ENCODE measurements at places on chromosomes 12 and 14.

- peak; percentile 28 for DNase-seq
Observed at GRCh38 chr12:112843287-112843686, 51.7 kb downstream of the RPH3A start.

- DNase-seq = peak; percentile 34
Observed at GRCh38 chr12:49990273-49990672, 17.5 kb downstream of the AQP6 start.

GRCh38 chr12:104288635-104289274, 14.8 kb upstream of the EID3 start:
- peak; percentile 90 for DNase-seq

DNA sequence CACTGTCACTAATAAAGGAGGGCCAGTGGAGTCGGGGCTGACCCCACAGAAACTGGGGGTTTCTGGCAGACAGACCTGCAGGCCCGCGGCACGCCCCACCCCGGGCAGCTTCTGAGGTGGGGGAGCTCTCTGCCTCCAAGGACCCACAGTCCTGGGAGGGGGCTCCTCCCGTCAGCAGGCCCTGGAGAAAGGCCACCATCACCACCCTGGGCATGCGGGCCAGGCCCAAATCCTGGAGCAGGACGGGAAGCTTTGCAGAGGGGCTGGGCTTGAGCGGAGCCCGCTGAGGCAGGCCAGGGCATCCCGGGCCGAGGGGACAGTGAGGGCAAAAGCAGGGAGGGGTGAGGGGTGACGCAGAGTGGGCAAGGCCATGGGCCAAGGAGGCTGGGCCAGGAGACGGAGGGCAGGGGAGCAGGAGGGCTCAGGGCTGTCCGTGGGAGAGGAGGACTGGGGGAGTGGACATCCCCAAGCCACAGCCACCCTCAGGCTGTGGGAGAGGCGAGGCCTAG, 11.1 kb upstream of the GPR132 start:
- no peak for DNase-seq

DNA sequence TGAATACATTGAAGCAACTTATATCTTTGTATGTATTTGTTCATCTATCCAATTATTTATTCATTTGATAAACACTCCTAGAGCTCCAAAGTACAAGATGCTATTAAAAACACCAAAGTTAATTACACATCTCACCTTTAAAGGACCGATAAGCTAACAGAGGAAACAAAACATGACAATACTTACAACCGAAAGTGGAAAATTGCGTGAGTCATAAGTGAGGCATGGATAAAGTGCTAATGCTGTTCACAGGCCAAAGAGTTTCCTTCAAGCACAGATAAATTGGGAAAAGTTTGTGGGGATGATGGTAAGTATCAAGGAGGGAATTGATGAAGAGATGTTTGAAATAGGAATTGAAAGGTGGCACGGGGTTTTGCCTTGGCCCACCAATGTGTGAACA, 172.8 kb upstream of the KITLG start:
- peak; percentile 82 for DNase-seq

- DNase-seq = no peak
Observed at GRCh38 chr12:110690127-110690430, 1.2 kb upstream of the HVCN1 start.

DNA sequence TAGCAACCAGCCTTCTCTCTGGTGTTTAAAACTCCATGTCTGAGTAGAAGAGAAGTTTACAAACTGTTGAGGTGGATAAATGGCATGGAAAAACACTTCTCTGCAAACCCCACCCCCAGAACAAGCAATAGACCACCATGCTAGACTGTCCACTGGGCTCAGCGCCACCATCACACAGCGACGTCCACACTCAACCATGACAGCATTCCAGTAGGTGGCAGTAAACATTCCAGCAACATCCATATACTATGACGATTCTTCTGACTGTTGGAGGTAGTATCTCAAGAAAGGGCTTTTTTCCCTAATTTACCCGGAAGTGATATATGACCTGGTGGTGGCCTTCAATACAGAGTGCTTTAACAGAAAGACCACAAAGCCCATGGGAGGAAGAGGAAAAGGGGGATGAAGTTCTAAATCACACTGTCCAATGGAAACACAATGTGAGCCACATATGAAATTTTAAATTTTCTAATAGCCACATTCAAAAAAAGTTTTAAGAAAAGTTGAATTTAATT, 152.2 kb downstream of the SLC15A4 start:
- DNase-seq = no peak

GRCh38 chr14:87864356-87865270, 128.4 kb downstream of the GALC start:
- DNase-seq = no peak

- DNase-seq = no peak
Observed at GRCh38 chr12:82638324-82638723, 48.4 kb upstream of the TMTC2 start.

GRCh38 chr12:94445662-94446061, 14.0 kb downstream of the CEP83 start:
- peak; percentile 16 for DNase-seq

DNA sequence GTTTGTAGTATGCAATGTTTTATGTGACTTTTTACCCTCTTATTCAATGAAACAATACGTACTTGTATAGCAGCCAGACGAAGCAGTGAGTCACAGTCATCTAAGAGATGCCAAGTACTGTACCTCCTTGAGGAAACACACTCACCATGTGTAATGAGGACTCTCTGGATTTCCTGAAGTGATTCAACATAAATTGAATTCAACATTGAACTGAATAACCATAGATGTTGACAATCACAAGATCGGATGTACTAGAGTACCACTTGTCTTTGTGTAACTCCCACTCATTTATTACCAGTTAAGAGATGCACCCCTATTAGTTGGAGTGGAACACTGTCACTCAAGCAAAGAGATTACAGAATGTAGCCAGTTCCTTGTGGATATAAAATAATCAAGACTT, 175.2 kb upstream of the HMGA2 start:
- DNase-seq = peak; percentile 100

GRCh38 chr12:48995086-48995879, 3.9 kb downstream of the DDN start:
- peak; percentile 60 for DNase-seq

DNA sequence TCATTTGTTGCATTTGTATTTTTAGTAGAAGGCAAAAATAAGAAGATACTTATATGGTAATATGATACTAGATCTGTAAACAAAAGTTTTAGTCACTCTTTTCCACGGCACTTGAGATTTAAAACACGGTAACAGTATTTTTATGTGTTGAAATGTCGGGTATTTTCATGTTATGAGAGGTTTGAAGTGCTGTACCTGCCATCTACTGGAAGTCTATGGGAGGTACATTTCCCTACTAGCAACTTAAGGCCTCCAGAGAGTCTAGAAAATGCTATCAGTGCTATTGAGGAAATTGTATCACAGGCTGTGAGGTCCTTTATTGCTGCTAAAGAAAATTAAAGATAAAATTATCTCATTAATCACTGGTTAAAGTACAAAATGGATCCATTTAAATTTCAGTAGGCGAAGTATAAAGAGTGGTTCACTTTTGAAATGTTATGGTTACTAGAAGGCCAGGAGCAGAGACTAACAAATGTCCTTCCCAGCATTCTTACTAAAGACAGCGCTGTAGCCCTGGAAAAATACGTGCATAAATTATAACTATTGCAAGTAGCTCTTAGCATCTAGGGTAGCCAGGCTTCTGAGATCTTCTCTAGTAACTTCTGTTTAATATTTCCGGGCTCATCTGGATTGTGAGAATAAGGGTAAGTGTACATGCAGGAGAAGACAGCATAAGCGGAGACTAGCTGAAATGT, 77.6 kb upstream of the PRKD1 start:
- peak; percentile 73 for DNase-seq

DNA sequence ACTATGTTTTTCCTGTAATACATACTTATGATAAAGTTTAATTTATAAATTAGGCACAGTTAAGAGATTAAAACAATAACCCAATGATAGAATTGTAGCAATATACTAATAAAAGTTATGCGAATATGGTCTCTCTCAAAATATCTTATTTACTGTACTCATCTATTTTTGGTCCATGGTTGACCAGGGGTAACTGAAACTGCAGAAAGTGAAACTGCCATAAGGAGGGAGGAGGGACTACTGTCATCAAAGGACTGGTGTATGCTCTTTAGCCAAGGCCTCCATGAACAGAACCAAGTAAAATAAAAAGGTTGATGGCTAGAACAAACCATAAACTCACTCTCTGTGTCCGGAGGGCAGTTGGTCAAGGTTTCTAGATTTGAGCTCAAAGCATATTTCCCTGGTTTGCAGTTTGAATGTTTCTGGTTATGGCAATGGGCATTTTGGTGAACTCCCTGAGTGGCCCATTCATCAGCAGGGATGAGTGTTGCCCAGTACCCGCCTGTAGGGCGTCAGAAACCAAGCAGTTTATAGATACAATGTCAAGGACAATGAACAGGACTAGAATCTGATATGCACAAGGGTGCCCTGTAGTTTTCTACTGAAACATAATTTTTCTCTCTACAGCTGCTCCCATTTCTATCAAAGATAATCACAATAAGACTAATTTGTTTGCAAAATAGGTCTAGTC, 19.8 kb downstream of the LEMD3 start:
- no peak for DNase-seq

- DNase-seq = no peak
Observed at GRCh38 chr12:27578689-27579372, 54.8 kb downstream of the PPFIBP1 start.

DNA sequence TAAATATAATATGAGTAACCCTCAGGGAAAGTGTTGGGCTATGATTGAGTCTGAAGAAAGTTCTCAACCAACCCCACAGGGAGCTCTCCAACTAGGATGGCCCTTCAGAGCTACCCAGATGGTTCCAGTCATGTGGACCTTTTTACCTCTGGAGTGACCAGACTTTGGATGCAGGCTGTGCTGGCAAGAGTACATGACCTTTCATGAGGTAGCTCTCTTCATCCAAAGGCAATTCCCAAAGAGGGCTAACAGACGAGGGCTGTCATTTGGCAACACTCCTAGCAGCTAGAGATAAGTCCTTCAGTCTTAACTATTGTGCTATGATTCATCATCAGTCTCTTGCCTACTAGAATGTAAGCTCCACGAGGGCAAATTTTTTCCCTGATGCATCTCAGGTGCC, 75.4 kb downstream of the DUSP6 start:
- DNase-seq = no peak

- DNase-seq = no peak
Observed at GRCh38 chr14:76381817-76382494, 6.0 kb downstream of the ESRRB start.

- DNase-seq = no peak
Observed at GRCh38 chr12:68263366-68263765, 10.0 kb upstream of the IL22 start.

DNA sequence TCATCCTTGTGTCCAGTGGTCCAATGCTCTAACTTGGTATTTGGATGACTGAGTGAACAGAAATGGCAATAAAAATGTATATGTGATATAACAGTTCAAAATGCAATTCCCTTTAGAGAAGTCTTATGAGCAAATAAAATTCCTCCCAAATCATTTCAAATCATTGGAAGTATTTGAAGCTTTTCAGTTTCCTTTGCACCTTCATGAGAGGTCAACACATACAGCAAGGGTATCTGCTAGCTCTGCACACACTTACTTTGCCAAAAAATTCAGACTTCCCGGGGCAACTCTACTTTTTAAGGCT, 423.7 kb downstream of the ATP23 start:
- no peak for DNase-seq

DNA sequence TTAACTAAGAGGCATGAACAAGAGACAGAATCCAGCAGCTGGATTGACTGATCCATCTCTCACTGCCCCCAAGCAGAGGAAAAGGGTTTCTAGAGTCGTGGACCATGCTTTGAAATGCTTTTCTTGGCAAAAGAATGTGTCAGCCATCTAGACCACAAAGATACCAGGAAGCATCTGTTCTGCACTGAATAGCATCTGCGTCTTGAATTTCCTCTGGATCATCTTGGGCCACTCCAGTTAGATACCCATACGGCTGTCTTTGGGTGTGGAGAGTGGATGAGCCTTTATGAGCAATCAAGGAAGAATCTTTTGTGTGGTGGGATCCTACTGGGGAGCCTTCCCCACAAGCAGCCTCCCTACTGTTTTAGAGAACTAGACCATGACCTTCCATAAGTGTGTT, 16.0 kb upstream of the RFX4 start:
- DNase-seq = peak; percentile 45

DNA sequence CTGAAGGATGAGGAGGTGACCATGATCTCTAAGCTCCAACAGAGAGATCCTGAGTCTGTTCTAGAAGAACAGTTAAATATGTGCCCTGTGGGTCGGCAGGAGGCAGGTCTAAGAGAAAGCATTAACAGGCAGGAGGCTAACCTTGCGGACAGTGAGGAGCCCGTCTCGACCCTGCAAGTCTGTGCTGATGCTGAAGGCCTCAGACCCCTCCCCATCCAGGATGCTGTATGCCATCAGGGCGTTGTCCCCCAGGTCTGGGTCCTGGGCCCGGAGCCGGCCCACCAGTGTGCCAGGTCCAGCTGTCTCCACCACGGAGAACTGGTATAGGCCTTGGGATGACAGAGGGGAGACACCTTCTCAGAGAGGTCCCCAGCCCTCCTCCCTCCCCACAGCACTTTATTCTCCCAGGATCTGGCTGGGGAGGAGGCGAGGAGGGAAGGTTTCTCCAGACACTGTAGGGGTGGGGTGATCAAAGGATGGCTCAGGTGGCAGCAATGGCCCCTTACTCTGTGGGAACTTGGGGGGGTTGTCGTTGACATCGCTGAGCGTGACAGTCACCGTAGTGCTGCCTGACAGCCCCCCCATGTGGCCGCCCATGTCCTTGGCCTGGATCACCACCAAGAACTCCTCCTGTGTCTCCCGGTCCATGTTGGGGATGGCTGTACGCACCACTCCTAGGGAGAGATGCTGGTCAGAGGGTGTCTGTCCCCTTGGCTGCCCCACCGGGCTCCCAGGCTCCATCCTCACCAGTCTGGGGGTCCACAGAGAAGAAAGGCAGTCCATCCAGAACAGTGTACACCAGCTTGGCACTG, 3.1 kb downstream of the CDH24 start:
- DNase-seq = no peak

DNA sequence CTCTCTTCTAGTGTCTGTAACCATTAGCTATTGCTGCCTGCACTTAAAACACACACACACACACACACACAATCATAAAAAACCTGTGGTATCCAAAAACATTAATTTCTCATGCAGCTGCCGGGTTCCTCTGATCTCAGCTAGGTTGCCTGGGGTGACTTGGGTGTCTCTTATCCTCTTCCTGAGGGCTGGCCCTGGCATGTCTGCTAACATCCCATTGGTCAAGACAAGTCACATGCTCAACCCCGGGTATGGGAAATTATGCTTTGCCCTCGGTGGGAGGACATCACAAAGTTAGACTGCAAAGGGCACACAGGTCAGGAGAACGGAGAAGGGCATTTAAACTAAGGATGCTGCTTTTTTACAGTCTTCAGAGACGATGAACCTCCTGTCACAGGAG, 55.7 kb downstream of the TRPV4 start:
- no peak for DNase-seq

- DNase-seq = no peak
Observed at GRCh38 chr14:22305607-22306006, 283.4 kb downstream of the DAD1 start.

DNA sequence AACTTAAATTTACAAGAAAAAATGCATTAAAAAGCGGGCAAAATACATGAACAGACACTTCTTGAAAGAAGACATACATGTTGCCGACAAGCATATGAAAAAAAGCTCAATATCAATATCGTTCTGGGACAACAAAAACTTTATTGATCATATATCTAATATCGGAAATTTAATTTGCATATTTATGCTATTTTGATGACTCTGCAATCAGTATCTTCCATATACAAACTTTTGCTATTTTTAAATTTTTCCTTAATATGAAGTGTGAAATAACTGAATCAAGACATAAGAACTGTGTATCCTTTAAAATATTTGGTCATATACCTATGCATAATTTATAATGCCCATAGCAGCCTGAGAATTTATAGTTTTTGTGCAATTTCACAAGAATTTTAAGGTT, 224.6 kb downstream of the ALX1 start:
- DNase-seq = no peak

- DNase-seq = no peak
Observed at GRCh38 chr12:46892887-46893286, 67.1 kb upstream of the SLC38A4 start.
